ENCODE measurements at places on chromosomes 12 and 14. TPM values are rescaled to one million over a fixed set of nuclear protein-coding genes. Genes with fewer than 3 reads are reported as not detected.

The TGM1 gene
- total RNA-seq = 2.7 TPM

The SLC4A8 gene
- 11.4 TPM for total RNA-seq

The ADAMTS20 gene
- total RNA-seq = not detected

DNA sequence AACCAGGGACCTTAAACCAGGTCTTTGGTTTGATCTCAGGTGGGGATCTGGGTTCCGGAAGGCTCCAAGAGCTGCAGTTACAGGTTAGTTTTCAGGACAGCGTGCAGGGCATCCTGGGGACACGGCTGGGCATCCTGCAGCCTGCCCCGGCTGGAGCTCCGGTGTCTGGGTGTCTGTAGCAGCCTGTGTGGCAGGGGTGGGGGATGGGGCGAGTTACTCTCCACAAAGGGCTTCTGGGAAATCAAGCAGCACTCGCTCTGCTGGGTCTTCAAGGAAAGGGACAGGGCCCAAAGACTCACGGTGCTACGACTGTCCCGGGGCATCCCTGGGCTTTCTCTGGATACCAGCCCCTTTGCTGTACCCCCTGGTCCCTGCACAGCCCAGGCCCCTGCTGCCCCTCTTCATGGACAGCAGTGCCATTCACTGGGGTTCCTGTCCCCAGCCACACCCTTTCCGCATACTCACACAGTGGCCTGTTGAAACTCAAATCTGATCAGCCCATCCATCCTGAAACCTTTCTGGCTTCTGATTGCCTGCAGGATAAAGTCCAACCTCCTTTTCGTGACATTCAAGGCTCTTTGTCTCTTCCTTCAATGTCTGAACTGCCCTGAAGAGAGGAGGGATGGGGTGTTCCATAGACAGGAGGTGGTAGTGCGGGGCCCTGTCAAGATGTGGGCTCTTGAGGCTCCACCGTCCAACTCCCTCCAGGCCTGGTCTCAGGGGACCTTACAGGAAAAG lies 22.2 kb upstream of the PPP1R13B start:
- H3K27me3 ChIP-seq = no peaks in the 10 kb centered on the region
- H3K27ac ChIP-seq = no peak overlapping the region
- no peaks in the 10 kb centered on the region for H3K36me3 ChIP-seq
- H3K4me1 ChIP-seq = peaks cover 14% of the 10 kb centered on the region
- DNase-seq = no peak

- H3K4me3 ChIP-seq = no peak overlapping the region
- H3K36me3 ChIP-seq = peaks cover 6% of the 10 kb centered on the region
- no peak for DNase-seq
- peaks cover 41% of the 10 kb centered on the region for H3K4me1 ChIP-seq
Measured at GRCh38 chr12:51441583-51441982, 17.0 kb downstream of the SLC4A8 start.

All from activated CD8-positive, alpha-beta T cell treated with anti-CD3 and anti-CD28 coated beads, Interleukin-2, amount 10 ng/mL, durations not matched to agents 7 days and 5 days (primary cell).